ENCODE measurements at places on chromosomes 11 and 22.
A peak's percentile ranks its signal among the peaks of the same experiment; 100 is the strongest.

DNA sequence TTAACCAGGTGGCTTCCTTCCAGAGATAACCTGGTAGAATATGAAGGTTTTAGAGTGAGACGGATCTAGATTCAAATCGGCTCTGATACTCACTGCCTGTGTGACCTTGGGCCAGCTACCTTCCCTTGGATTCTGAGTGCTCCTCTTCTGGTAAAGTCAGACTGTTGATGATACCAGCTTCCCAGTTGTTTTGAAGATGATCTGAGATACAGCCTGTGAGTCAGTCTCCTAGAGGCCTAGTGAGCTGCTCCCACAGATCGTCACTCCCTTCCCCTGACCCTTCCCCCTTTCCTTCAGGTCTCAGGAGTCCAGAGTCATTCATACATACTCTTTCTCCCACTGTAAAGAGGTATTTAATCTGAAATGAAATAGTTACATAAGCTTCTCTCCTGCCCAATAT lies 207.8 kb downstream of the GRIK4 start:
- DNase-seq, result no peak

GRCh38 chr11:59216641-59217564 lies 4.2 kb upstream of the MPEG1 start:
- DNase-seq, result peak; percentile 10

DNA sequence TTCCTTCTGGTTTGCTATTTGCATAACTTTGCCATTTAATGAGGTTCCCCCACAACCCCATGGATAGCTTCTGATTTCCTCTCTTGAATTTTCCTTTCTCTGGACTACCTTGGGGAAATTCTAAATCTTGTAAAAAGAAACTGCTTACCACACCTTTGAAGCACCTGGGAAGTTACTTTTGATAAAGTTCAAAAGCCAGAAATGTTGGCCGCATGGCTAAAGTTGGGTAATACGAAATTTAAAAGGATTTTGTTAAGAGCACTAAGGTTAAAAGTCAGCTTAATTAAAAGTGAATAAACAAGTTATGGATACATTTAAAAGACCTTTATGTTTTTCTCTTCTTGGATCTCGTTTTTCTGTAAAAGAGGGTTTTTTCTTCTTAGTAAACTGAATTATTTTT lies 5.5 kb downstream of the CASP4 start:
- DNase-seq, result no peak

DNA sequence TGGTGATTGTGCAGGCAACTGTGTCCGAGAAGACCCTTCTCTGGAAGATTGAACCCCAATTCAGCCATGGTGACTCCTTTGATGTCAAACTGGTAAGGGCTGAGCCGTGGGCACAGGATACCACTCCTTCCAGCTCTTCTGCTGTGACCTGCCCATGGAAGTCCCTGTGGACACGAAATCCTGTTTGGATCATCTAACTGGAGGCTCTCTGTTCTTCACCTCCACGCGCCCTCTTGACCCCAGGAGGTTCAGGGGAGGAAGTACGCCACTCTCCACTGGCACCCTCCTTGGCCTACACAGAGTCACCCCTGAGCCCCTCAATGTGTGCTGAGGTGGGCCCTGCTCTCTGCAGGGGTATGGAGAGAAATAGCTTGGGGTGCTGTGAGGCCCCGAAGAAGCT lies 810 bp downstream of the ISX start:
- no peak for DNase-seq

DNA sequence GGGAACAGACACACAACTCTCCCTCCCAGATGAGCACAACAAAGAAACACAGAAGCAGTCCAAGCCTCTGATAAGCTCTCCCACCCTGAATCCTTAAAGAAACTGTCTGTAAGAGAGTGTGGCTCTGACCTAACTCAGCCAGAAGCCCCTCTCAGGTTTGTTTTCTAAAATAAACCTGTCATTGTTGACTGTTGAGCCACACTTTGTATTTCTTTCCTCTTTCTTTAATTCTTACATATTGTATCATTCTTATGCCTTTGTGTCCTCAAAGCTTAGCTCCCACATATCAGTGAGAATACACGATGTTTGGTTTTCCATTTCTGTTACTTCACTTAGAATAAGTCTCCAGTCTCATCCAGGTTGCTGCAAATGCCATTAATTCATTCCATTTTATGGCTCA lies 7.8 kb upstream of the OR8D2 start:
- no peak for DNase-seq

GRCh38 chr22:25745341-25746011 lies 3.5 kb downstream of the MYO18B start:
- no peak for DNase-seq

DNA sequence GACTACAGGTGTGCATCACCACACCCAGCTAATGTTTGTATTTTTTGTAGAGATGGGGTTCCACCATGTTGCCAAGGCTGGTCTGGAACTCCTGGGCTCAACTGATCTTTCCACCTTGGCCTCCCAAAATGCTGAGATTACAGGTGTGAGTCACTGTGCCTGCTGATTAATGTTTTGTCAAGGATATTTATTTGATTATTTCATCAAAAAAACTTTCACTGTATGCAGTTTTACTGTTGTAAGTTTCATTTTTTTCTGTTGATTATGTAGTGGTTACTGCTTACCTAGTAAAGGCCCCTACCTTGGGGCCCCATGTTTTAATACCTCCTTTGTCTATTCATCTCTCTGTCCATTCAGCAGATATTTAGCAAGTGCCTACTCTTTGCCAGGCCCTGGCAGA lies 16.7 kb upstream of the FAM168A start:
- no peak for DNase-seq

GRCh38 chr22:46075764-46076531 lies 74.4 kb upstream of the PPARA start:
- no peak for DNase-seq

- DNase-seq, result peak; percentile 82
Observed at GRCh38 chr22:17785185-17786184, 11.2 kb upstream of the BID start.

DNA sequence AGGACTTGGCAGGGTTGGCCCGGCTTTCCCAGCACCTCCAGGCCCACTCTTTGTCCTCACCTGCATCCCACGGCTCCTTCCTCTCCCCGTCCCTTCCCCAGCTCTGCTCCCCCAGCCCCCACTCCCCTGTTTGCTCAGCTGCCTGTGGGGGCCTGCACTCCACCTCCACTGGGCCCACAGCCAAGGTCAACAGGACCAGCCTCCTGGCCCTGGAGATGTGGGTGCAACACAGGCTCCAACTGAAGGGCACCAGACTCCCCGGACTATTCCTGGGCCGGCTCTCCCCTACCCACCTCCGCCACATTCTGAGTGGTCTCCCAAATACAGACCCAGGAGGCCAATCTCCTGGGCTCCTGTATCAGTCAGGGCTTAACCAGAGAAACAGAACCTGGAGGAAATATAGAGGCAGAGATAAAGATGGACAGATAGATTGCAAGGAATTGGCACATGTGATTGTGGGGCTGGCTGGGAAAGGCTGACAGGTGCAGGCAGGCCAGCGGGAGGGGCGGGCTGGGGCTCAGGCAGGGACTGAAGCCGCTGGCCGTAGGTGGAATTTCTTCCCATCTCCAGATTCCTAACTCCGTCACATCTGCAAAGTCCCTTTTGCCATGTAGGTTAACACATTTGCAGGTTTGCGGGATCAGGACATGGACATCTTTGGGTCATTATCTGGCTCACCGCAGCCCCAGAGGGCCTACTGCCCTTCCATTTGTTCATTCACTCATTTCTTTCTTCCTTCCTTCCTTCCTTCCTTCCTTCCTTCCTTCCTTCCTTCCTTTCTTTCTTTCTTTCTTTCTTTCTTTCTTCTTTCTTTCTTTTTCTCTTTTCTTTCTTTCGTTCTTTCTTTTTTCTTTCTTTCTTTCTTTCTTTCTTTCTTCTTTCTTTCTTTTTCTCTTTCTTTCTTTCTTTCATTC lies 45.8 kb upstream of the MYH9 start:
- DNase-seq, result no peak

- no peak for DNase-seq
Observed at GRCh38 chr11:117044287-117045035, 53.8 kb downstream of the SIK3 start.

- no peak for DNase-seq
Observed at GRCh38 chr11:36268337-36268985, 20.8 kb downstream of the COMMD9 start.

DNA sequence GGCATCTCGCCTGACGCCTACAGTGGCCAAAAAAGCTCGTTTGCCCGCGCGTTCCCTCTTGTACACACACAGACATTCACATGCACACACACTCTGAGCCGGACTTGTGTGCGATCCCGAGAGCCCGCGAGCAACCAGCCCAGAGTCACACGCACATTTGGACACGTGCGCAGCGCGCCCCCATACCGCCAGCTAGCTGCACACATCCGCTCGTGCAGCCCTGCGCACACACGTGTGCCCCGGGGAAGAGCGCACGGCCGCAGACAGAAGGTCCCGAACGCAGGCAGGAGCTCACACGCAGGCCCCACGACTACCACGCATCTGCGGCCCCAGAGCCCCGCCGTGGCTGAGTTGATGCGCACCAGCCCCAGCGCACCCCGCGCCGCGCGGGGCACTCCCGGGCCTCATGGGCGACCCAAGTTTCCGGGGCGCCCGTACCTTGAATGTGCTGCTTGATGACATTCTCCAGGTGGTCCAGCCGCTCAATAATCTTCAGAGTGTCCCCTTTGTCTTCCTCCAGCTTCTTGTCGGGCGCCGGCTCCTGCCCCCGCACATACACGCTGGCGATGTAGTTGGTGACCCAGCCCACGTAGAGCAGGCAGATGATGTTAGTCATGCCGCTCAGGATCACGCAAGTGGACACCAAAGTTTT lies 758 bp downstream of the GALNT18 start:
- DNase-seq, result peak; percentile 54

GRCh38 chr11:97229936-97230335 lies 840.1 kb downstream of the JRKL start:
- DNase-seq, result no peak

DNA sequence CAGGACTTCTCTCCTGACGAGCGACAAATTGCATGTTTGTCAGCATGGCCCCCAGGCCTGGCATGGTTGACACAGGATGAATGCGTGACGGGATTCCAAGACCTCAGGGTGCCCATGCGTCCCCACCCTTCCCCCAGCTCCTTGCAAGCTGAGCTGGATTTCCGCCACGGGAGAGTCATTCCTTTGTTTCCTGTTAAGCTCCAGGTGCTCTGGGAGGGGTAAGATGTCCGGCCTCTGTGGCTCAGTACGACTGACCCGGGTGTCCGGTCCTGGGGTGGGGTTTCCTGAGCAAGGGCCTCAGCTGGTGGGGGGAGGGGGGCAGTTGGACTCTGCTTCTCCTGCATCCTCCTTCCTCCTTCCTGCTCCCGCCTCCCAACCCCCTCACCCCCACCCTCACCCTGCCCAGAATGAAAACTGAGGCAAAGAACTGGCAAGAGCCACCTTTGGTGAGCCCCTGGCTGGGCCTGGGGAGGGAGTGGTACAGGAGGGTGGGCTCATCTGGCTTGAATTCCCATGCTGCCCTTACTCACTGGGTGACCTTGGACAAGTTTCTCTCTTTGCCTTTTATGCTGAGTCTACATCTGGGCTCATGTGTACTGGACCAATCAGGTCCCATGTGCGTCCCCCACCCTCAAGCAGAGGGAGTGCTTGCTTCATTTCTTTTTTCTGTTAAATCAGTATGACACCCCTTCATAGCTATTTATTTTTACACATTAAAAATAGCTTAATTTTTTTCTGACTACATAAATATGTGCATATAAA lies 2.5 kb downstream of the CDC42EP2 start:
- no peak for DNase-seq

GRCh38 chr22:44697423-44698141 lies 4.4 kb upstream of the PRR5 start:
- DNase-seq, result peak; percentile 90

- no peak for DNase-seq
Observed at GRCh38 chr22:20228055-20228938, 39.8 kb downstream of the RTN4R start.

GRCh38 chr11:63564056-63564774 lies 1.0 kb upstream of the PLAAT2 start:
- DNase-seq, result no peak

DNA sequence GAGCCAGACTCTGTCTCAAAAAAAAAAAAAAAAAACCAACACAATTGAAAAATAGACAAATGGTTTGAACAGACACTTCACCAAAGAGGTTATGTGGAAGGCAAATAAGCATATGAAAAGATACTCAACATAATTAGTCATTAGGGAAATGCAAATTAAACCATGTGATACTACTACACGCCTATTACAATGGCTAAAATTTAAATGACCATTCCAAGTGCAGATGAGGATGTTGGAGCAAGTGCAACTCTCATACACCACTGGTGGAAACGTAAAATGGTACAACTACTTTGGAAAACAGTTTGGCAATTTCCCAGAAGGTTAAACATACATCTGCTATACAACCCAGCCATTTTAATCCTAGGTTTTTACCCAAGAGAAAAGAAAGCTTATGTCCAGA lies 24.3 kb downstream of the EIF4ENIF1 start:
- no peak for DNase-seq

- DNase-seq, result no peak
Observed at GRCh38 chr11:71562120-71562519, 3.2 kb upstream of the KRTAP5-10 start.

- DNase-seq, result no peak
Observed at GRCh38 chr11:109222761-109223160, 199.2 kb upstream of the C11orf87 start.

DNA sequence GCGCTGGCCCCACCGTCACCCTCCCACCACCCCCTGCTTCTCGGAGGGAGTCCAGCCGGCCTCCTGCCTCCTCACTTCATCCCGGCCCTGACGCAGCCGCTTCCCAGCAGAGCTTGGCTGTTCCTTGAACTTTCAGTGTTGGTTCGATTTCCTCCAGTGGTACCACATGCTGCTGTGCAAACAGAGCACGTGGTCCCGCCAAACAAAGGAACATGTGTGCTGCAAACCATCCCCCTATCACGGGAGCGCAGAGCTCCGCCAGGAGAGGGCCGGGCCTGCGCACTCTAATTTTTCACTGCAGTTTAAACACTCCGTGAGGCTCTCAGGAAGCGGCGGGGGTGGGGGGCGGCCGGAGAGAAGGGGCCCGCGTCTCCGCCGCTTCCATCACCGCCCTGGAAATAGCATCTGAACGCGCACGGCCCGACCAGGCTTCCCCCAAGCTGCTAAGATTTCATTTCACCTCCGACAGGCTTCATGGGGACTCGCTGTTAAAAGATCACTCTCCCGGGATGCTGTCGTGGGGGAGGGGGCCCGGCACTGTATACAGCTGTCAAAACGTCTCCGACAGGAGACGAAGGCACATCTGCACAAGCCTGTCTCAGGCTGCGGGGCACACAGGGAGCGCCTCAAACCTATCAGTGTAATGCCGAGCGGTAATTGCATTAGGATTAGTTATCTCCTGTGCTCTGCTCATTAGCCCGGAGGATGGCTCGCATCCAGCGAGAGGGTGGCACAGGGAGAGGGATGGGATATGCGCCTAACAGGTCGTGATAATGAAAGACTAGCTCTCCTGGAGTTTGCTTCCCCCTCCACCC lies 269.9 kb upstream of the SORL1-AS1 start:
- DNase-seq, result peak; percentile 3

DNA sequence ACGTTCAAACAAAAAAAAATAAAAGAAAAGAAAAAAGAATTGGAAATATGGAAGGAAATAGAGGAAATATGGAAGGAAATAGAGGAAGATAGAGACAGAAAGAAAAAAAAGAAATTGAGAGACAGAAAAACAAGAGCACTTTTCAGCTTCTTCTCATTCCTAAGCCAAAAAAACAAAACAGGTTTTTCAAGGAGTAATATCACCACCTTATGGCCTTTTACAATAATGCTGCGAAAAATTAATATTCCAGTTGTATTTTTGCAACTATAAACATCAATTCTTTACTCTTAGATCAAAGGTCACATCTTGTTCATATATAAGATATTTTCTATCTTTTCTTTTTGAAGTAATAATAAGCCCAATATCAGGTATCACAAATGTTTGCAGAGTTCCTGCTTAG lies 328.3 kb downstream of the FAT3 start:
- no peak for DNase-seq

GRCh38 chr11:71238941-71239340 lies 13.4 kb downstream of the SHANK2 start:
- DNase-seq, result no peak

Measured in stimulated activated CD4-positive, alpha-beta T cell treated with anti-CD3 and anti-CD28 coated beads, Interleukin-2, amount 100 ng/mL, for 24 hours (primary cell).